NCI-H510A treated with DMSO at 0.1 percent for 48 hours (cell line): ENCODE measurements at places on chromosomes 5 and 9.

GRCh38 chr9:76215066-76215465, 179.2 kb downstream of the RFK start:
- DNase-seq, result no peak

DNA sequence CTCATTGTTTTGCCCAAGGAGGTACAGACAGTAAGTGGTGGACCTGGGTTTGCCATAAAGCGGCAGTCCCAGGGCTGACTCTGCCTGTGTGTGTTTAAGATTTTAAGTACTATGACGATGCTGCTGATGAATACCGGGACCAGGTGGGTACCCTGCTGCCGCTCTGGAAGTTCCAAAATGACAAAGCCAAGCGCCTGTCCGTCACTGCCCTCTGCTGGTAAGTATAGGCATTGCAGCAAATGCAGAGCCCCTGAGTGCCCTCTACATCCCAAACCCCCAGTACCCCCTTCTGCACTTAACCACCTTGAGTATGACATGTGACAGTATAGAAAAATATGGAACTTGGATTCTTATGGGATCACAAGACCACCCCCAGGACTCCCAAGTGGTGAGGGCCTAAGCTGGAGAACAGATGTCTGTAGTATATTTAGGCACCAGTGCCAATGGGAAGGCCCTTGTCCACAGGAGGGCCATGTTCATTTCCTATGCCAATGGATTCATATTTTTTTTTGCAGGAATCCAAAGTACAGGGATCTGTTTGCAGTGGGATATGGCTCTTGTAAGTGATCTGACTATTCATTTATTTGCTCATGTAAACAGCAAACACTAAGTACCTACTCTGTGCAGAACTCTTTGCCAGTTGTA, 22.0 kb downstream of the ENHO start:
- peak; percentile 23 for DNase-seq

- DNase-seq, result no peak
These were observed 27.7 kb downstream of the NR2F1 start for GRCh38 chr5:93610581-93611272.

DNA sequence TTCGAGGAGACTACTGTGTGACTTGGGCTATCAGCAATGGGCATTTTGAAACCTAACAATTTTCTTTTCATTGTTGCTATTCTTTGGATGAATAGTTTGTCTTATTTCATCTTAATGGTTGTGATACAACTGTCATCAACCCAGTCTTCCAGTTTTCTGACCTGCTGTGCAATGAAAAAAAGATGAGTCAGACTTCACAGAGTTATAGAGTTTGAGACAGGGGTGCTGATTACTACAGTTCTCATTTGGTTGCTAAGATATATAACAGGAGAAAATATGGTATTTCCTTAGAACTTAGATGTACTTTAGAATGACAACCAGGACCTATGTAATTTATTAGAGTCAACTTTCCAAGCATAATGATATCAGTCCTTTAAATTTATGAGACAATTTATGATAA, 564.4 kb upstream of the NUDT12 start:
- no peak for DNase-seq

DNA sequence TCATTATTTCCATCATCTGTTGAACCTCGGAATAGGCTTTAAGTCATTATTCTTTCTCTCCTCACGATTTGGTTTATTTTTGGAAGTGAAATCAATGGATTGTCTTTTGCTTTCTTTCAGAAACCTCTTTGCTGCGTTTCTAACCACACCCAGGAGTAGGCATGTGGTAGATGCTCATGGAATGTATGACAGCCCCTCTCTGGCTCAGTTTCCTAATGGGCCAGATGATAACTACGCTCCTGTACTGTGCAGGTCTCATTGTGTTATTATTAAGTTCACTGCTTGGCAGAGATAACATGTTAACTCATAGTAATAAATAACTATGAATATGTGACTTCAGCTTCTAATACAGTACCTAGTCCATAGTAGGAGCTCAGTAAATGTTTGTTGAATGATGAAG, 175.5 kb upstream of the KLF4 start:
- DNase-seq, result no peak

GRCh38 chr5:150672237-150672883, 11.3 kb downstream of the MYOZ3 start:
- no peak for DNase-seq

GRCh38 chr5:176144508-176144907, 93.7 kb upstream of the SIMC1 start:
- peak; percentile 70 for DNase-seq

DNA sequence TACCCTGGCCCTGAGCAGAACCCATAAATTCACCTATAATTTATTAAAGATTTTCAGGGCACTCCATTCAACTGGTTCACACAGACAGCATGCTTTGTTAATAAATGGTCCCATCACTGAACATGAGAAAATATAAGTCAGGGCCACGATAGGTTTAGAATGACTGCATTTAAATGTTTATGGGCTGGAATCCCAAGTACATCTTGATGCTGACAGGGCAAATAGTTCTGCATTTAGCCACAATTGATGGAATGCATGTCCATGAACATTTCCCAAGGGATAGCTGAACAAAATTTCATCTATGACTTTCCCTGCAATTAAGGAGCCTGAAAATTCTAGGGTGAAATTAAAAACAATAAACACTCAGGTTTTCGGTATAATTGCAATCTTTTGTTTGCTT, 124.5 kb downstream of the CAAP1 start:
- no peak for DNase-seq

DNA sequence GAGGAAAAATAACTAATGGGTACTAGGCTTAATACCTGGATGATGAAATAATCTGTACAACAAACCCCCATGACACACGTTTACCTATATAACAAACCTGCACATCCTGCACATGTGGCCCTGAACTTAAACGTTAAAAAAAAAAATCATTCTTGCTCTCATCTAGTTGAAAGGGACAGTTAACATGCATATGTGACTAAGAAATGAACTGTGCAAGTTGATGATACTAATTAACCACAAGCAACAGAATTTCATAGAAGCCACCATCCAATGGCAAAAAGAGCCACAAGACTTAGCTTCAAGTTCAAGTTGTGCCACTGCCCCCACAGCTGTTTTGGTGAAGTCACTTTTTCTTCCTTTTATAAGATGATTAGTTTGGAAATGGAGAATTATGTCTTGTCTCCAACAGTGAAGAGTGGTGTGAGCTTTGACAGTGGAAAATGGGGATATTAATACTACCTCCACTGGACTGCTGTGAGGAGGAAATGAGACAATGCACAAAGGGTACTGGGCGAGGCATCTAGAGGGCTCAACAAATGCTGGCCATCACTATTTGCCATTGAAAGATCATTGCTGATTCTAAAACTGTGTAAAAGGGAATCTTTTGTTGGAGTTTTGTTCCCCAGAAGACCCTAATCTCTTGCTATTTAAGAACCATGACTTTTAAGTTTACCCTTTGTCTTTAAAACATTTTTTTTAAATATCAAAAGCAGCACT, 202.1 kb downstream of the EBF1 start:
- no peak for DNase-seq

- no peak for DNase-seq
These were observed 250.5 kb downstream of the PIK3R1 start for GRCh38 chr5:68465934-68466551.

GRCh38 chr5:11357928-11358327, 546.3 kb downstream of the CTNND2 start:
- no peak for DNase-seq

DNA sequence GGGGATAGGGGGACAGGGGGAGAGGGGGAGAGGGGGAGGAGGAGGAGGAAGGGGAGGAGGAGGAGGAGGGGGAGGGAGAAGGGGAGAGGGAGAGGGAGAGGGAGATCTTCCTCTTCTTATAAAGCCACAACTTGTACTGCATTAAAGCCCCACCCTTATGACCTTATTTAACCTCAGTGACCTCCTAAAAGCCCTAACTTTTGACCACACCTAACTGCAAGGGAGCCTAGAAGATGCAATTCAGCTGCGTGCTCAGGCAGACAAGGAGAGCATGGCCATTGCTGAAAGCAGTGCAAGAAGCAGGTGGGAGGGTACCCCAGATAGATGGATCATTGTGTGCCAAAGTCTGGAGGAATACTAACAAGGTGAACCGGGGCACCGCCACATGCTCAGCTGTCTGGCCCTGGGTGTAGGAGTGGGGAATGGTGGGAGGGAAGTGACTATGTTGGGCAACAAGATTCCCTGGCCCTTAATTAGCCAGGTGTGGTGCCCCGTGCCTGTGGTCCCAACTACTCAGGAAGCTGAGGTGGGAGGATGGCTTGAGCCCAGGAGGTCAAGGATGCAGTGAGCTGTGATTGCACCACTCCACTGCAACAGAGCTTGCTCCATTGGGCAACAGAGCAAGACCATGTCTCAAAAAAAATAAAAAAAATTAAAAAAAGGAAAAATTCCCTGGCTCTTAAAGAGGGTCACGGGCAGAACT, 125.4 kb upstream of the BOD1 start:
- DNase-seq, result no peak

GRCh38 chr9:101119206-101119819, 90.8 kb downstream of the PLPPR1 start:
- DNase-seq, result peak; percentile 60

DNA sequence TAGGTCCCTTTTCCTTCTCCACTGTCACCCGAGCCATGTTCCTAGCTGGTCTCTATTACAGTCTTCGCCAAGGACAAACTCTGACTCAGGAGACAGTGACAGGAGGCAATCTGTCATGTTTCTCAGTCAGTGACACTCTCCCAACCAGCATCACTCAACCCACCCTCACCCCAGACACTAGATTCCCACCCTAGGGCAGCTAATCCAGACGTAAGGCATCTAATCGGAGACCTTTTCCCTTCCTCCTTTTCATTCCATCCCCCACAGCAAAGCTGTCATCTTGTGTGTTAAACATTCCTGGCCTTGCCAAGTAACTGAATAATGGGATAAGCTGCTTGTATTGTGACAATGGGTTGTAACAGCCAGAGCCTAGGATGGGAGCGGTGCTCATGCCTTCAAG, 95.2 kb downstream of the SNX18 start:
- DNase-seq, result no peak

DNA sequence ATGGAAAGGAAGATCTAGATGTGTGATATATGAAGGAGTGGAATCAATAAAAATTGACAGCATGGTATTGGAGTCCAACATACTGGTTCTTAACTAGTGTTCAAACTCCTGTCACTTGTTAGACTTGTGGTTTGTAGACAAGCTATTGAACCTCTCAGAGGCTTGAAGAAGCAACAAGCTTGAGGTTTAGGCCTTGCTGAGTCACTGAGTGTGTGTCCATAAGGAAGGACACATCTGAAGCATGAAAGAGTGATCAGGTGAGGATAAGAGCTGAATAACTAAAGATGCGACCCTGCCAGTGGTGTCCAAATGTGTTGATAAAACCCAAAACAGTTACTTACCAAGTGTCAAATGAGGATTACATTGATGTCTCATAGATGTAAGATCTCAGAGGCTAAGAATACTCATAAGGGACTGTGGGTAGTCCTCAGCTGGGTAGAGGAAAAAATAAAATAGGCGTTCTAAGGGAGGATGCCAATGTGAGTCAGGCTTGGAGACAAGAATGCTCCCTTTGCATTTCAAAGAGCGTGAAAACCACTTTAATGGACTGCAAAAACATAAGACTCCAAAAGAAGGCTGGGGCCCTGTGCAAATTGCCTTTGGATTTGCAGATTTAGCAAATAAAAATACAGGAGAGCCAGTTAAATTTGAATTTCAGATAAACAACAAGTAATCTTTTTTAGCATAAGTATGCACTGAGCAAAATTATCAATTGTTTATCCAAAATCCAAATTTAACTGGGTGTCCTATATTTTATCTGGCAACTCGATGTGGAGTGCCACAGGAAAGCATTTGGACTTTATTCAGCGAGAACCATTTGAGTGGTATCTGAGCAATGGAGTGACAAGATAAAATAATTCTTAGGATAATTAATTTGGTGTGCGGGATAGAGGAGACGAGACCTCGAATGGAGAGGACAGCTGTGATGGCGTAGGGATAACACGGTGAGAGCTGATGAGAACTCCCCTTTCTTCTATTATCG, 757.3 kb upstream of the WWC1 start:
- no peak for DNase-seq

DNA sequence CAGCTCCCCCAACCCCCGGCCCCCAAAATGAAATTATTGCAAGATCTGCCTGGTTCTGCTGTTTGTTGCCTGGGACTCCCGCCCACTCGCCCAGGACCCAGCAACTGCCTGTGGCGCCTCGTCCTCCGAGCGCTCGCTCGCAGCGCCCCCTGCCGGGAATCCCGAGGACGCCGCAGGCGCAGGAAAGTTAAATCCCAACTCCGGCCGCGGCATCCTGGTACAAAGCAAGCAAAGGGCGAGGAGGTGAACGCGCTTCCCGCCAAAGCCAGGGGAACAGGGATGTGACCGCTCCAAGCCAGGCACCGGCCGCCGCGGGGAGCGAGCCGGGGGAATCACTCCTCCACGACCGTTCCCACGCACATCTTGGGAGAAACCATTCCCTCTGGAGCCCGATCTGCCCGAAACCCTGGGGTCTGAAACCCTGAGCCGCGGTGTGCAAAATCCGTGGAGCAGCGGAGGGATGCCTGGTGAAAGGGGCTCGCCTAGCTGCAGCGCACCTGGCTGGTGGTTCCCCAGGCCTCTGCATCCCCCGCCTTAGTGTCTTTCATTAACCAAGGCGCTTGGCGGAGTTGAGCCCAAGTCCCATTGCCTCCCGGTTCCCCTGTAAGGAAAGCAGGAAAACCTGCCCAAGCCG, 1.3 kb downstream of the SEMA5A start:
- DNase-seq, result peak; percentile 88

GRCh38 chr5:3878267-3878666, 282.6 kb downstream of the IRX1 start:
- DNase-seq, result no peak

GRCh38 chr5:20029266-20029665, 41.3 kb upstream of the CDH18 start:
- no peak for DNase-seq

DNA sequence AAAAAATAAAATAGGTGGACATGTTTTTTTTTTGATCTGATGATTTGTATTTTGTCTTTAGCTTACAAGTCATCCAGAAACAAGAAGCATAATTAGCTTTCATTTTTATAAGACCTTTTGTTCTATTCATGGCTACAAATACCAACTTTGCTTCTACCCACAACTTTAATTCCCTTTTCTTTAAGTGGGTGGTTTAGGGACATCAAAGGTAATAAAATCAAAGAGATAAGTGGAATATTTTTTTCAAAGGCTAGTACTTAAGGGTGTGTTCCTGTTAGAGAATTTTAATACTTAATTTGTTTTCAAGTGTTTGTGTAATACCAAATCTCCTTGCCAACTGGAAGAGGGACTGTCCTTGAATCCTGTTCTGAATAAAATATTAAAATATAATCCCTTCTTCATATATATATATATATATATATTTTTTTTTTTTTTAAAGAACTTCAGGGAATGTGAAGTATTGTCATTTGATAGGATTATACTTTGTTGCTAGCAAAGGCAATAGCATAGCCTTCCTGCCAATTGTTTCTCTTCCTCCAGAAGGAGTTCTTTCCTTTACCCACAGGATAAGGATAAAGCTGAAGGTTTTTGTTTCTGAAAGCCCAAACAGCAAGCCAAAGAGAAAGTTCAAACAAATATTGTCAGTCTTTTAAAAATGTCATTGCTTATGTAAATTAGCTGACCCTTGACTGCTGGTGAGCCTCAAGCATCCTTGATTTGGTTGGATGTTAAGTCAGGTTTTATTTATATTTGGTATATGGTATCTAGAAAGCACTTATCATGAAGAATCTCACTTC, 108.9 kb downstream of the PAM start:
- peak; percentile 18 for DNase-seq
